ENCODE measurements at places on chromosomes 1 and 21.

GRCh38 chr21:29394051-29394450 lies 95.3 kb downstream of the BACH1 start:
- DNase-seq = no peak

DNA sequence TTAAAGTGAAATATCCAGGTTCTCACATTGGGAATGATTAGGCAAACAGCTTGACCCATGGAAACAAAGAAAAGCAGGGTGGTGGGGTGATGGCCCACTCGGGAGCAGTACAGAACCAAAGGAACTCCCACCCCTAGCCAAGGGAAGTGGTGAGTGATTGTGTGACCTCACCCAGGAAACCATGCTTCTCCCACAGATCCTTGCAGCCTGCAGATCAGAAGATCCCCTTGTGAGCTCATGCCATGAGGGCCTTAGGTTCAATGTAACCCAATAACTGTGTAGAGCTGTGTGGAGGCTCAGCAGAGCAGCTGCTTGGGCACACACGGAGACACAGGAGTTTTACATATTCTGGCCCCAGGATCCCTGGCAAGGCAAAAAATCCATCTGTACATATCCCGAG lies 311.8 kb upstream of the DPYD start:
- DNase-seq = no peak

GRCh38 chr1:197915862-197916499 lies 1.2 kb upstream of the LHX9 start:
- no peak for DNase-seq

- DNase-seq = no peak
Measured at GRCh38 chr1:107058245-107059032, 2.0 kb downstream of the PRMT6 start.

- DNase-seq = no peak
Measured at GRCh38 chr1:44553771-44554170, 120.5 kb downstream of the TMEM53 start.

- DNase-seq = no peak
Measured at GRCh38 chr1:47216278-47217059, 15.6 kb downstream of the TAL1 start.
